ENCODE measurements at places on chromosomes 2 and 18.
A peak's percentile ranks its signal among the peaks of the same experiment; 100 is the strongest.

- no peak for DNase-seq
Measured at GRCh38 chr2:75077909-75078308, 119.5 kb downstream of the POLE4 start.

GRCh38 chr18:45554389-45554737 is 60.9 kb upstream of the SLC14A2 start:
- no peak for DNase-seq

GRCh38 chr18:3466872-3467271 is 16.9 kb downstream of the TGIF1 start:
- DNase-seq = no peak

DNA sequence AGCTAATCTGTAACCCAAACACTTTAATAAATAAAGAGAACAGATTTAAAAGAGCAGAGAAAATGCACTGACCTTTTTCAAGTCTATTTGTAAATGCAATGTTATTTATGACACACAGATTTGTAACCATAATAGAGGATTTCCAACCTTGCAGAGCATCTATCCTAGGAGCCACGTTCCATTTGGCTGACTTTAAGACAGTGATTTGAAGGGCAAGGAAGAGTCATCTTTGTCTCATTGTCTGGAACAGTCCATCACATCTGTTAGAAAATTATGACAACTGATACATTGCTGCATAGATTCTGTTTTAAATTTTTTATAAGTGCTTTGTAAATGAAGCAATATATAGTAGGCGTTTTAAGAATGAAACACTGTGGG is 90.8 kb upstream of the L3MBTL4 start:
- DNase-seq = no peak

- DNase-seq = peak; percentile 13
Measured at GRCh38 chr18:26655525-26656430, 107.4 kb upstream of the KCTD1 start.

DNA sequence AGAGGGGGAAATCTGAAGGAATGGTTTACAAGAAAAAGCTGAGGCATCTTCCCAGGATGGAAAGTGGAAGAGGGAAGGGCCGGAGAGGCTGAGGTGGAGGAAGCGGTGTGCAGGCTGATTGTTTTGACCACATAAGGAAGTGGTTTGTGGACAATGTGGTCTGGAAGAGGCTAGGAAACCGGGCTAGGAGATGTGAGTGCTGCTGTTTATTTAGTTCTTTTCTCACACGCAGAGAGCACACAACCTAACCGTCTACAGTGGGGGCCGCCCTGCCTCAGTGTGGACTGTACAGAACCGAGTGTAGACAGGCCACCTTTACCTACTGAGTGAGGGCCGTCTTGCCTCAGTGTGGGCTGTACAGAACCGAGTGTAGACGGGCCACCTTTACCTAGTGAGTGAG is 251.7 kb upstream of the PXDN start:
- peak; percentile 28 for DNase-seq

DNA sequence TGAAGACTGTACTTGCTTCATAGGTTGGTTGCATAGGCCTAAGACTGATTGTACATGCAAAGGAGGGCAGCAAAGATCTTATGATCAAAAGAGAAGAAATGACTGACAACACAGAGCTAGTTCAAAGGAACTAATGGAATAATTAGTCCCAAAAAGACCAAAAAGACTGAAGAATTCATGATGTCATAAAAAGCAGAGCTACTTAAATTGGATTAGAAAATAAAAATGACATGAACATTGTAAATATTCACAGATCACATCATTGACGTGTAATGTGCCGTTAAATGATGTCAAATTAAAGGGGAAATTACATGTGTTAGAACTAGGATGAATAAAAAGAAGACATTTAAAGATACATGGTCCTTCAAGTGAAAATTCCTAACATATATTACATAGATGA is 616.8 kb downstream of the NR4A2 start:
- no peak for DNase-seq

DNA sequence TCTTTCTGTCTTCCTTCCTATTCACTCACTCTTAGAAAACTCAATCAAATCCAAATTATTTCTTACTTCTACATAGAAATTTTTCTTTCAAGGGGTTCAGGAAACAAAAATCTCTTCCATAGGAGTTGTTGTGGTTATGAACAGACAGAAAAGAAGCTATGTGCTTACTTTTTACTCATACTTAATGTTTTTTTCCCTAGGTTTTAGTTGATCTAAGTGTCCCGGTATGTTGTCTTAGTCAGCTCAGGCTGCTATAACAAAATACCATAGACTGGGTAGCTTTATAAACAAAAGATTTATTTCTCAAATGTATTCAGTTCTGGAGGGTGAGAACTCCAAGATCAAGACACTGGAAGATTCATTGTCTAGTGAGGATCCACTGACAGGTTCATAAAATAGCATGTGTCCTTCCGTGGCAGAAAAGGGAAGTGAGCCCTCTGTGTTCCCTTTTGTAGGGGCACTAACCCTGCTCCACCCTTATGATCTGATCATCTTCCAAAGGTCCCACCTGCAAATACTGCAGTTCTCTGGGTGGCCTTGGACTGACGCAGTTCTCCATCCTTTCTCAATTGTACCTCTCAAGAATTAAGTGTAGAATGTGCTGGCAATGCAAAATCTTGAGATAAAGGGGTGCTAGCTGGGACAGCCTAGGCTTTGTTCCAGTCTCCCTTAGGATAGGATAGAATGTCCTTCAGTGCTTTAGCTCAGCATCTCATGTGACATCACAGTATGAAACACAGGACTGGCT is 14.4 kb upstream of the VRK2 start:
- DNase-seq = peak; percentile 59

DNA sequence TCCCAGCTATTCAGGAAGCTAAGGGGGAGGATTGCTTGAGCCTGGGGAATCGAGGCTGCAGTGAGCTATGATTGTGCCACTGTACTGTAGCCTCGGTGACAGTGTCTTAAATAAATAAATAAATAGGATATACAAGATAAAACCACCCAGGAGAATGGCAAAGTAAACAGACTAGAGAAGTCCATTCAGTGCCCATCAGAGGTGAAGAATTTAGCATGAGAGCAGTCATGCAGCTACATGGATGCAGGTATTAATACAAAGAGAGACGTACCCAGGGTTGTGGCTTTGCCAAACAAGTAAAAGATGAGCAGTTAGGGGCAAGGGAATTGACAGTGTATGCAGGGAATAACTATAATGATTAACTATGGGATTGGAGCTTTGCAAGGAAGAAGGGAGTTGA is 8.1 kb downstream of the STPG4 start:
- no peak for DNase-seq

- DNase-seq = peak; percentile 37
Measured at GRCh38 chr2:231642631-231643494, 50.2 kb downstream of the TEX44 start.

GRCh38 chr2:38613126-38613848 is 10.6 kb upstream of the HNRNPLL start:
- DNase-seq = no peak

GRCh38 chr2:70977605-70978205 is 725 bp upstream of the ANKRD53 start:
- DNase-seq = peak; percentile 55

DNA sequence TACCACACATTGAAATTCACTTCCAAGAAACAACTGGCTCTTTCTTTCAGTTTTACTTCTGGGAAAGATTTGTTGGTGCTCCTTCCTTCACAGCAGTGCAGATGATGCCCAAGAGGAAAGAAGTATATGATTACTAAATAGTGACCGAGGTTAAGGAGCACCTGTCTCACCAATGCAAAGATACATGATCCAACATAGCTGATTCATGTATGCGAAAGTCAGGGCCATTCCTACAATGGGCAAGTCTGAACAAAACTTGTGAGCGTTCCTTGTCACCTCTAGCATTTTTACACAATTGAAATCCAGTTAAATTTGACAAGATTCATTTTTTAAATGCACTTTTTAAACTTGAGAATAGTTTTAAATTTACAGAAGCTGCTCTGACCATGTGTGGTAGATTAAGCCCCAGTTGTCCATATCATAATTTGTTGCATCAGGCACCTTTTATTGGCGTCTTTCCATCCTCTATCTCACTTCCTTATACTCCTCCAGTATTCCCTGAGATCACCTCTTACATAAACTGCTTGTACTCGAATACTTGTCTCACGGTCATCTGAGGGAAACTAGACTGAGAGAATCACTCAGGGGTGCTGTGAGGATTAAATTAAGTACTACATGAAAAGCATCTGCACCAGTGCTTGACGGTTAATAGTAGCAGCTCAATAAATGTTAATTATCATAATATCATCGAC is 438.8 kb upstream of the CDH20 start:
- DNase-seq = no peak

Data from RPMI8226 (cell line).